ENCODE measurements at places on chromosomes 5 and 9. TPM values are rescaled to one million over a fixed set of nuclear protein-coding genes. Genes with fewer than 3 reads are reported as not detected.

CACNA1B gene
- 0.03 TPM for total RNA-seq

CDX1 gene
- total RNA-seq, result not detected

F2RL2 gene
- total RNA-seq, result 4.7 TPM

SHOC1 gene
- 0.02 TPM for total RNA-seq

TMEM171 gene
- total RNA-seq, result 4.6 TPM

PDE8B gene
- 2.0 TPM for total RNA-seq

NTRK2 gene
- total RNA-seq, result 0.04 TPM

HMCN2 gene
- 0.02 TPM for total RNA-seq

PTPRD gene
- total RNA-seq, result 0.59 TPM

PCDHB14 gene
- 0.06 TPM for total RNA-seq

SPACA9 gene
- total RNA-seq, result 5.8 TPM

MFAP3 gene
- total RNA-seq, result 20.0 TPM

TXNDC8 gene
- total RNA-seq, result not detected

CCIN gene
- not detected for total RNA-seq

NUTM2F gene
- not detected for total RNA-seq

SPINK13 gene
- total RNA-seq, result 0.31 TPM

TMOD1 gene
- total RNA-seq, result 2.0 TPM

Data from A549 treated with dexamethasone at 1 μM for 4 hours (cell line).